AG08395 (cell line): ENCODE measurements at places on chromosomes 1 and 21.

DNA sequence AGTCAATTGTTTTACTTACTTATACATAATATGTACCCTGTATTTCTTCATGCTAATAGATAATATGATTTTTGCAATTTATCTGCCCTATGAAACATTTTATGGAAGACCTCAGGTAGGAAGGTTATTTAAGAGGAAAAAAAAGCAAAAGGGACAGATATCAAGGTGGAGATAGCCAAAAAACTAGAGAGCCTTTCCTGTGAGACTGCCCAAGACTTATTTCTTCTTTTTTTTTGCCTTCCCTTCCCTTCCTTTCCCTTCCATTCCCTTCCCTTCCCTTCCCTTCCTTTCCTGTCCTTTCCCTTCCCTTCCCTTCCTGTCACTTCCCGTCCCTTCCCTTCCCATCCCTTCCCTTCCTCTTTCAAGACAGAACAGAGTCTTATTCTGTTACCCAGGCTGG is 80.6 kb upstream of the HMCN1 start:
- DNase-seq = no peak

DNA sequence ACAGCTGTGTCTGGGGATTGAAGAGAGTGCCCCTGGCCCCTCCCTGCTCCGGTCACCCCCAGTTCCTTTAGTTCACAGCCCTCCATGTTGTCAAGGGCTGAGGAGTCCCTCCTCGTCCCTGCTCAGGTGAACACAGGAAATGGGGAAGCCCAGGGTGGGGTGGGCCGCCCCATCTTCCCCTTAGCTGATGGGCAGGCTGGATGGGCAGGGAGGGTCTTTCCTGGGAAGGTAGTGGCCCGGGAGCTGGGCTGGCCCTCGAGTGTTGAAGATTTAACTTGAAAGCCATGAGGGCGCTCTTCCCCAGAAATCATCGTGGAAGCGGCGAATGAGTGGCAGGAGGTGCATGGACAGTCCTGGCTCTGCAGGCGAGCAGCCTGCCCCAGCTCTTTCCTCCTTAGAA is 18.3 kb upstream of the NPHP4 start:
- DNase-seq = no peak

DNA sequence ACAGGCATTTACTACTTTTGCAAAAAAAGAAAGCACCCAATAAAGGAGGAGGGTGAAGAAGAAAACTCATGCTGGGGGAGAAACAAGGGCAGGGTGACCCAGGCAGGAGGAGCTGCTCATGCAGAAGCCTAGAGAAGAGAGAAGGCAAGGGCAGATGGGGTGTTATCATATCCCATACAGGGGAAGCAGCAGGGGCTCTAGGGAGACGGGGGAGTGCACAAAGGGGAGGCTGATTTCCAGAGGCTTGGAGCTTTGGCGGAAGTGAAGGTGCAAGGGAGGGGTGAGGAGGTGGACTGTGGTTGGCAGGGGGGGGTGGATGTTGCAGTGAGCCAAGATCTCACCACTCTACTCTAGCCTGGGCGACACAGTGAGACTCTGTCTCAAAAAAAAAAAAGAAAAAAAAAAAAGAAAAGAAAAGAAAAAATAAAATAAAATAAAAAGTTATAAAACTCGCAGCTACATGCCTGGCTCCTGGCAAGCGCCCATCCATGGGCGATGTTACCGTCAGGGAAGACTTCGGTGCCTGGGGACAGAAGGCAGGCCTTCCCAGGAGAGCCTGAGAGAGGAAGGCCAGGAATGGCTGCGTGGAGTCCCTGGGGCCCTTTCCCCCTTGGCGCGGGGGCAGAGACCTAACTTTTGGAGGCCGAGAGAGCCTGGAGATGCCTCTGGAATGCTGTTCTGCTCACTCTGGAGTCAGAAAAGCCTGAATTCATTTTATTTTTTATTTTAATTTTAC is 3.3 kb upstream of the FCN3 start:
- DNase-seq = no peak

DNA sequence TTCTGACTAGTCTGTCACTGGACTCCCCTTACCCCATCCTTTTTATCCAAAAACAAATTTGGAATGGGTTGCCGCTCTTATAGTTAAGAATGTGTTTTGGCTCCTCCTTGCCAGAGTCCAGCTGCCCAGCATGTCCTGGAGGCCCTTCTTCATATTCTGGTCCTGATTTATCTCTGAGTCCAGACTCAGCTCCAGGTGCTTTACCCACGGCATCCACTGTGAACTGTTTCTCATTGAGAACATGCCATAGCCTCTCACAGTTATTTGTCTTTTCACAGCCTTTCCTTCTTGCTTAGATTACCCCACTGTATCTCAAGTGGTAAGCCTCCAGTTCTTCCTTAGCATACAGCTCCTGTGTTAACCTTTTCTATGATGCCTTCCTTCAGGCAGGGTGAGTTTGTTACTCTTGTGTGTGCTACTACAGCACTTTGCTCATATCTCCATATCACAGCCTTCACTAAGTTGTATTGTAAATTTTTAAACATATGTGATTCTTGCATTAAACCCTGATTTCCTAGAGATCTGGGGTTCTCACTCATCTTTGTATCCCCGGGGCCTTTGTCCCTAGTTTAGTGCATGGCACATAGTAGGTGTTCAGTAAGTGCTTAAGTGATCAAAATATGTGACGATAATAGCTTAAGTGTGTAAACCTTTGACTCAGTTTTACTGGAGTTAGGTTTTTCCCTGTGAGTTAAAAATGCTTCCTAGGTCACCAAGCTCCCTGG is 116.0 kb downstream of the OSBPL9 start:
- no peak for DNase-seq
